Activated naive CD8-positive, alpha-beta T cell treated with anti-CD3 and anti-CD28 coated beads, Interleukin-2, amount 50 U/mL, for 16 hours (primary cell): ENCODE measurements at places on chromosomes 3 and 15.

GRCh38 chr15:99076555-99077308 is 28.1 kb upstream of the SYNM start:
- DNase-seq, result no peak

GRCh38 chr15:32799936-32800535 is 82.2 kb downstream of the GREM1 start:
- DNase-seq, result no peak

- DNase-seq, result no peak
Observed at GRCh38 chr3:42507252-42507651, 4.8 kb downstream of the VIPR1 start.

DNA sequence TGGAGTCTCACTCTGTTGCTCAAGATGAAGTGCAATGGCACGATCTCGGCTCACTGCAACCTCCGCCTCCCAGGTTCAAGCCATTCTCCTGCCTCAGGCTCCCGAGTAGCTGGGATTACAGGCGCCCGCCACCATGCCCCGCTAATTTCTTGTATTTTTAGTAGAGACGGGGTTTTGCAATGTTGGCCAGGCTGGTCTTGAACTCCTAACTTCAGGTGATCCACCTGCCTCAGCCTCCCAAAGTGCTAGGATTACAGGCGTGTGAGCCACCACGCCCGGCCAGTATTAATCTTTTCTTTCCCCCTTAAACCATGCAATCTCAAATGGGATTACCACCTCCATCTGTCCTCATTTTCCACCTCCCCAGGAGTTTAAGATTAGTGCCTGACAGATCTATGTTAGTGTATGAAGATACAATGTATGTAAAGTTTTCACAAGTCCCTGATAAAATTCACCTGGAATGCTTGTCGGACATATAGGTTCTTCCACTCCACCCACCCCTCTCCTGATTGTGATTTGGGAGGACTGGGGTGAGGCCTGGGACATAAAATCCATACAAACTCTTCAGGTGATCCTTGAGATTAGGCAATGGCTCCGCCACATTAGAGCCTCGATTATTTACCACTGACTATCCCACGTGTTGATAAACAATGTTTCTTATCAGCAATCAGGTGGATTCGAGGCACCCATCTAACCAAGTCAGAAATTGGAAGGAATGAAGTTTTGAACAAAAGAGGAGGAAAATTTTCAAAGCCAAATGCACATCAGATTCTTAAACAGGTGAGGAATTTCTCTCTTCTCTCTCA is 1.2 kb downstream of the PARL start:
- no peak for DNase-seq

- no peak for DNase-seq
Observed at GRCh38 chr3:152365766-152366593, 97.3 kb downstream of the MBNL1 start.

DNA sequence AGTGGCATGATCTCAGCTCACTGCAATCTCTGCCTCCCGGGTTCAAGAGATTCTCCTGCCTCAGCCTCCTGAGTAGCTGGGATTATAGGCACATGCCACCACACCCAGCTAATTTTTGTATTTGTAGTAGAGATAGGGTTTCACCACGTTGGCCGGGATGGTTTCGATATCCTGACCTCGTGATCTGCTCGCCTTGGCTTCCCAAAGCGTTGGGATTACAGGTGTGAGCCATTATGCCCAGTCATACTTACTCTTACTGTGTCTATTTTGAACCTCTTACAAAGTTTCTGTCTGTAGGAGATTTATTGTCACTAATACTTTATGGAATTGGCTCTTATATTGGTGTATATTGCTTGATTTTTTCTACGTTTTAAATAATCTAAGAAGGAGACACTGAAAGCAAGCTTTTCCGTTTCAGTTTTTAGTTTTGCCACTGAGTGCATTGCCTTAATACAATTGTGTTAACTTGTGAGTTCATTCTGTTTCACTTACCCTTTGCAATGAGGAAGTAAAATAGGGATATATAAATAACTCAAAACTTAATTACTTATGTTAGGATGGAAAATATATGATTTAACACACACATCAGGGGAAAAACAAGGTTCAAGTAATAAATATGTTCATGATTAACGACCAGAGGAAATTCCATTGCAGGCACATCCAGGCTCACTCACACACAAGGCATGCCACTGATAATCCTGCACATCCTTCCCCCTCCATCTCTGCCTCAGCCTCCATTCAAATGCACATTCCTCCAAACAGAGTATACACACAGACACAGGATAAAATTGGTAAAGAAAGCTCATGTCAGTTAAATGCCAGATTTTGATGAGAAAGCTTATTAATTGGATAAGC is 279.3 kb upstream of the RASGRP1 start:
- DNase-seq, result no peak

DNA sequence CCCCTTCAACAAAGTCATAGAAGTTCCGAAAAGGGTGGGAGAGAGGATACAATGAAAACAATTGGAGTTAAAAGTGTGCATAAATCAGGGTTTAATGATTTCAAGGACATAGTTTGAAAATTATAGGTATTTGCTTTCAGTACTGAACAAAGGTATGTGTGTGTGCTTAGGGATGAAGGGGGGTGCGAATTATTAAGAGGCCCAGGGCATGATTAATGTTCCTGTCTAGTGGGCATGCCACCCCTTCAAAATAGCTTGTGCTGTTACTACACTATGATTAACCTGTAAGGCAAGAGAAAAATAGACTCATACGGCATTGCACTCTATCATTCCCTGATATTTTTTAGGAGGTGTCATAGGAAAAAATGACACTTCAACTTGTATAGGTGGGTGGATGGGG is 731.6 kb downstream of the NAALADL2 start:
- DNase-seq, result no peak

DNA sequence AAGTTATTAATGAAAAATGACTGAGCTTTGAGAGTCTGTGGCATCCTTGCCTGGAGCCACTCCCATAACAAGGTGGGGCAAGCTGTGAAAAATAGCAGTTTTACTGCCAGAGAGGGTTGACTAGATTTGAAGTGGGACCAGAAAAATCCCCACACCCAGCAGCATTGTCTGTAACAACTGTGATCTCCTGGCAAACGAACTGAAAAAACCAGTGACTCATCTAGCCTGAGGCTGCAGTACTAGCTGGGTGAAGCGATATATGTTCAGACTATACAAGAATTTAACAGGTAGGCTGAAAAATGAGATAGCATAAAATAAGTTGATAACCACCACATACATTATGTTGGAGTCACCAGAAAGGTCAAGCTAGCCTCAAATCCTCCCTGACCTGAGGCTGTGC is 64.0 kb downstream of the DPH6 start:
- DNase-seq, result no peak

DNA sequence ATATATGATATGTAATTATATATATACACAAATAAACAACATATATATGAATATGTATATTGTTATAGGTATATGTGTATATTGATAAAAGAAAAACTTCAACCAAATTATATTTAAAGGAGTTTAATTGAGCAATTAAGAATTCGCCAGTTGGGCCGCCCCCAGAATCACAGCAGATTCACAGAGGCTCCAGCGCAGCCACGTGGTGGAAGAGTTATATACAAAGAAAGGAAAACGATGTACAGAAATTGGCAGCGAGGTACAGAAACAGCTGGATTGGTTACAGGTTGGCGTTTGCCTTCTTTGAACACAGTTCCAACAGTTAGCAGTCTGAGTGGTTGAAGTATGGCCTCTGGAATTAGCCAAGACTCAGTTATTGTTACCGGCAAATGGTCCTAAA is 137.3 kb upstream of the SLC24A5 start:
- no peak for DNase-seq

- no peak for DNase-seq
Observed at GRCh38 chr3:54374214-54374852, 252.0 kb downstream of the CACNA2D3 start.

- no peak for DNase-seq
Observed at GRCh38 chr3:32557640-32558352, 12.9 kb downstream of the DYNC1LI1 start.

GRCh38 chr3:5186089-5186857 is 1.2 kb upstream of the EDEM1 start:
- DNase-seq, result no peak

DNA sequence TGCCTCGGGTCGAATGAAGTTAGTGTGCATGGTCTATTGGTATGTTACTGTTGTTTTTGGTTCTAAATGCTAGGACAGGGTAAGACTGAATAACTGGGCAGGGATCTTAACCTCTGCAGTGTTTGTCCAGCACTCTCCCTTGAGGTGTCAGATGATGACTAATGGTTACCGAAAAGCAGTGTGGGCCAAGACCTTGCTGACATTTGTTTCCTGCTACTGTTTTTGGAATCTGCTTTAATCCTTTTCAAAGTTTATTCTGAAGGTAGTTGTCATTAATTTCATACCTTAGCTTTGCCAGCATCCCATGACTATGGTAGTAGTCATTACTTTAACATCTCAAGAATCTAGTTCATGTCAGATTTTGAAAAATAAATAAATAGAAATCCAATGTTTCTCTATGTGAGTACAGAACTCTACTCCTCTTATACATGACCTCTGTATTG is 117.0 kb downstream of the P3H2 start:
- no peak for DNase-seq

DNA sequence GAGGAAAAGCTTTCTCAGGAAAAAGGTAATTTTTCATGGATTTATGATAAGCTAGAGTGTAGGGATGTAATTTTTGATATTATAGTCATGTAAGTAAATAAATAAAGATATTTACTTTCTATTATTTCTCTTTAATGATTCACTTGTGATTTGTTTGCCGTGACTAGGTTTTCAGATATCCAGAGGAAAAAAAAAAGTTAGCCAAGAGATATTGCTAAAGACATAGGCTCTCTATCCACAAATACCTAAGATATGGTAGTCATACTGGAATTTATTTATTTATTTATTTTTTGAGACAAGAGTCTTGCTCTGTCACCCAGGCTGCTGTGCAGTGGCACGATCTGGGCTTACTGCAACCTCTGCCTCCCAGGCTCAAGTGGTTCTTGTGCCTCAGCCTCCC is 59.9 kb downstream of the AP4E1 start:
- DNase-seq, result no peak

- no peak for DNase-seq
Observed at GRCh38 chr3:182179631-182180030, 467.9 kb downstream of the SOX2 start.

GRCh38 chr15:78370013-78370412 is 29.9 kb downstream of the CRABP1 start:
- DNase-seq, result no peak

- DNase-seq, result no peak
Observed at GRCh38 chr3:16520241-16520969, 6.9 kb upstream of the RFTN1 start.

- DNase-seq, result no peak
Observed at GRCh38 chr3:188380252-188380651, 226.3 kb downstream of the LPP start.
